Fibroblast of villous mesenchyme (primary cell): ENCODE measurements at places on chromosomes 5 and 9. TPM values are rescaled to one million over a fixed set of nuclear protein-coding genes. Genes with fewer than 3 reads are reported as not detected.

DNA sequence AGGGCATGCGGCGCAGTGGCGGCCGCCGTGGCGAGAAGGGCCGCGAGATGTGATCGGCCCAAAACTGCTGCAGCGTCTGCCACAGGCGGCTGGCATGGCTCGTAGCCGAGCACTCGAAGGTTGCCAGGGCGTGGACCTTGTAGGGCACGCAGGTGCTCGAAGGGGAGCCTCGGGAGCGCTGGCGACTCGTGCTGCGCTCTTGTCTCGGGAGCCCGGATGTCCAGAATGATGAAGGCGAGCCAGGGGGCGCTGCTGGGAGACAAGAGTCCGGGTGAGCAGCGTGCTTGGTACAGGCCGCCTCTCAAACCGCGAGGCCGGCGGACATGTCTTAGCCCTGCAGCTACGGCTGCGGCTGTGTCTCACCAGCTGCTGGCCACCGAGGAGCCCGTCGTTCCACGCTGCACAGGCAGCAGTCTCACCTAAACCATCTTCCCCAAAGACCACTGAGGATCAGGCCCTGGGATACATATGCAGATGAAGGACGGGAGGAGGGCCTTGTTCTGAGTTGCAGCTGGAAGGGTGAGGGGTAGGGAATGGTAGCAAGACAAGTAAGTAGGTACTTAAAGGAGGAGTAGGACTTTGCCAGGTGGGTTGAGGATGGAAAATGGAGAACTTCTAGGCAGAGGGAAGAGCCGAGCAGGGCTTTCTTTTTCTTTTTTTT lies 1.7 kb downstream of the CBY3 start:
- DNase-seq, result peak; percentile 72

GRCh38 chr5:167688341-167689130 lies 602.9 kb upstream of the WWC1 start:
- peak; percentile 47 for DNase-seq

- no peak for DNase-seq
Measured at GRCh38 chr9:80004714-80005113, 432.9 kb downstream of the TLE4 start.

- DNase-seq, result no peak
Measured at GRCh38 chr5:83394190-83394589, 77.4 kb upstream of the VCAN start.

- no peak for DNase-seq
Measured at GRCh38 chr5:102875721-102876123, 120.6 kb downstream of the PAM start.

DNA sequence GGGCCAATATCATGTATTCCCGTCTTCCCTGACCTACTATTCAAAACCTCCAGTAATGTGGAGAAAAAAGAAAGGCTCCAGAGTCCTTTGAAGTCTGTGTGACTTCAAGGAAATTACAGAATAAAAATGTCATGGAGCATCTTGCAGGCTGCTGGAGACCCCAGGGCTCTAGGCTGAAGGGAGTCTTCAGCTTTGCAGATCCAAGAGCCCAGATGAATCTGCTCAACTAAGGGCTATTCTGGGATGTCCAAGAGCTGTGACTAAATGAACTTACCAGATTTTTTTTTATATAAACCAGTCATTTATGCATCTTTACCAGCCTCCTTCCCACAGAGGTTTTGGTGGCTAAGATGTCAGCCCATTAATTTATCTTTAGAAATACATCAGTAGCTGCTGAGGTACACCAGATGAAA lies 167.3 kb downstream of the MUSK start:
- no peak for DNase-seq

DNA sequence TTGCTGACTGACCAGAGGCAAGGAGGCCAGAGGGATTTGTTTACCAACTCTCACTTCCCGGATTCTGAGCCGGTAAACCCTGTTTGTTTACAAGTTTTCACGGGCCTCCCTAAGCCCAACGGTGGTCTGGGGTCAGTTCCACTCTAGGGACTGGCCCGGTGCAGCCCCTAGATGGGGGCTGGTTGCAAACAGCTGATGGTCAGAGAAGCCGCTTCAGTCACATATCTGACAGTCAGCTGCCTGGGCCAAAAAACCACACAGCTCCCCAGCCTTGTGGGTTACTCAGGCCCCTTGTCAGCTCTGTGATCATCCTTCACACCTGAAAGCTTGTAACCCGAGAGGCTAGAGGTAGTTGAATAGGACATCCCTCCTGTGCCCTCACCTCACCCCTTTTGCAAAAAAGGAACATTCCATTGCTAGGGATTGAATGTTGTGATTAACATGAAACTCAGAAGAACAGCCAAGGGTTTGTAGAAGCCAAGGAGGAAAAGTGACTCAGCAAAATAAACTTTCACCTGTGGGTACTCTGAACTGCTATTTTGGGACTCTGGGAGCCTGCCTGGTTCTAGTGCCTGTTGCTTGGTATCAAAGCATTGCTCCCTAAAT lies 40.4 kb downstream of the SAR1B start:
- DNase-seq, result no peak

- DNase-seq, result no peak
Measured at GRCh38 chr5:128681096-128681495, 143.1 kb upstream of the FBN2 start.

- DNase-seq, result no peak
Measured at GRCh38 chr9:93092251-93092991, 3.6 kb upstream of the CARD19 start.

DNA sequence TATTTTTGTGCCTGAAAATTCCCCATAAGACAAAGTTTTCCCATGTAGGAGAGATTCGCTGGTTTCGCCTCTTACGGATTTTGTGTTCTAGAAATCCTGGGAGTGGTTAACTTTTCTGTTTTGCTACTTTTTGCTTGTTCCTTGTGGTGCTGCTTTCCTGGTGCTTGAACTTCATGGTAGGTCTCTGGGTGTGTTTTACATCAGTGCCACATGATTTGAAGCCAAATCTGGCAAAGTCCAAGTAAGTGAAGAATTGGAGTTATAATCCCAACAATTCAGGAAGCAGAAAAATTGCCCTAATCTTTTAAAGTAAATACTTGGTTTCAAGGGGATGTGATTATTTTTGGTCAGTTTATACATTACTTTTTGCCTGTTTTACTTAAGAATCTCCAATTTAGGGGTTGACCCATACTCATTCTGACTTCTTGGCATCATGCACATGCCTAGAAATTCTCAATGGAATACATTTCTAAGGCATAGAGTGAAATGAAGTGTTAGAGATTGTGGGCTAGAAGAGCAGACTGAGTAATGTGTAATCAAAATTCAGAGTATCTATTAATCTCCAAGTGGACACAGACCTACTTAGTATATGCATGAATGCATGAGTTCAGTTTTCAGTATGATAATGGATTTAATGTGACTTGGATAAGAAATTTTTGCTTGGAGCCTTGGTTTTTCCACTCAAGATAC lies 189.7 kb downstream of the CSNK1G3 start:
- DNase-seq, result no peak

GRCh38 chr5:170551076-170551475 lies 47.3 kb downstream of the KCNIP1 start:
- peak; percentile 31 for DNase-seq

- peak; percentile 40 for DNase-seq
Measured at GRCh38 chr5:124747791-124748686, 1.6 kb upstream of the ZNF608 start.

GRCh38 chr5:37165761-37166160 lies 83.4 kb downstream of the CPLANE1 start:
- no peak for DNase-seq

GRCh38 chr5:167104351-167104750 lies 1187.1 kb upstream of the WWC1 start:
- DNase-seq, result no peak

- DNase-seq, result no peak
Measured at GRCh38 chr9:94885854-94886447, 159.5 kb downstream of the AOPEP start.

DNA sequence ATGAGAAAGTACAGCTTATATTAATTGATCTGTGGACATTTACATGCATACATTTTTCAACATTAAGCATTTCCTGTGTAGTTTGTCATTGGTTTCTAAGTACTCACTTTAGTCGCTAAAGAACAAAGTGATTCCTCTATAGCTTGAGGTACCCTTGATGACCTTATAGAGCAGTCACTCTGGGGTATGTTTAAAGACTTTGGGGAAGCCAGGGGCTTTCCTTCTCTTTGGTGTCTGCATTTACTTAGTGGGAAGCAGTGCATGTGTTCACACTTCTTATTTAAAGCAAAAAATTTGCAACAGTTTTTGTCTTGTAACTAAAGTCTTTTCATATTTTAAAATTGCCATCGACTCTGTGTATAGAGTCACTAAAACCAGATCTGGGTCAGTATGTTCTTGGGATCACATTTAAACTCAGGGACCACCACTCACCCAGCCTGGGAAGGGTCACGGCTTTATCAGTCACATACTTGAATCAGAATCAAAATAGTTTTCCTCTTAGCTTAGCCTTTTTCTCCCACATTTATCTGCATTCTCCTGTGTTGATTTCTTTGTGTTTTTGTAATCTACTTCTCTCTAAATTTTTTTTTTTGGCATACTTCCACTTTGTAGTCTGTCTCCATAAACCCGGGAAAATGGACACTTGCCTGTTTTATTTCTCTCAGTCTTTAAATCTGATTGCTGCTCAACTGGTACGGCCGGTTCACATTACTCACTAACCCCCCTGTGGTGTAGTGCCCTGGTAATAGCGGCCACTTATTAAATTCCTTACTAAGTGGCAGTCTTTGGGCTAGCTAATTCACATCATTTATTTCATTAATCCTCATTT lies 143.9 kb upstream of the FBN2 start:
- no peak for DNase-seq

The PIP5K1B gene
- total RNA-seq, result under 0.01 TPM in 2 replicates

The NFIL3 gene
- 15.5 and 18.1 TPM in 2 replicates for total RNA-seq

The CARTPT gene
- total RNA-seq, result not detected in 2 replicates

The BTNL9 gene
- total RNA-seq, result not detected in 2 replicates

The PCDHB5 gene
- total RNA-seq, result under 0.01 and 0.32 TPM in 2 replicates

The FGFR4 gene
- total RNA-seq, result 0.64 and 1.3 TPM in 2 replicates
